Dorsolateral prefrontal cortex (tissue), 122 donors: ENCODE measurements at places on chromosomes 4 and X. TPM values are rescaled to one million over a fixed set of nuclear protein-coding genes. Genes with fewer than 3 reads are reported as not detected.

Gene C1QTNF7
- 2.0 TPM for total RNA-seq

Gene NAP1L2
- total RNA-seq = 110 TPM

Gene OPN1MW
- not detected for total RNA-seq

Gene GPR143
- total RNA-seq = 2.1 TPM
